Fibroblast of the conjunctiva (primary cell): ENCODE measurements at places on chromosomes 5 and 9.

DNA sequence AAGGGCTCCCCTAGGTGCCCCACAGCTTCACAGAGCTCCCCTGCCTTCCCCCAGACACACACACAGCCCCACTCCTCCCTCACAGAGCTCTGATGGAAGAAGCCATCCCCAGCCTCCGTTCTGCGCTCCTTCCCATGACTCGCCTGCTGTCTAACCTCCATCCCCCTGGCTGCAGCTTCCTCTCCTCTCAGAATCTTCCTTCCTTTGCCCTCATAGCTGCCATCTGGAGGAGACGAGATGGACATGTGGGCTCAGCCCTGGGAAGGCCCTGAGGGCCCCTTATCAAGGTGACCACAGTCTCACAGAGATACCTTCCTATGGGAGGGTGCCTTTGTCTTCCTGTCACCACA, 94.3 kb downstream of the PCDH1 start:
- no peak for DNase-seq

GRCh38 chr5:170053896-170054295, 51.8 kb upstream of the FOXI1 start:
- no peak for DNase-seq

DNA sequence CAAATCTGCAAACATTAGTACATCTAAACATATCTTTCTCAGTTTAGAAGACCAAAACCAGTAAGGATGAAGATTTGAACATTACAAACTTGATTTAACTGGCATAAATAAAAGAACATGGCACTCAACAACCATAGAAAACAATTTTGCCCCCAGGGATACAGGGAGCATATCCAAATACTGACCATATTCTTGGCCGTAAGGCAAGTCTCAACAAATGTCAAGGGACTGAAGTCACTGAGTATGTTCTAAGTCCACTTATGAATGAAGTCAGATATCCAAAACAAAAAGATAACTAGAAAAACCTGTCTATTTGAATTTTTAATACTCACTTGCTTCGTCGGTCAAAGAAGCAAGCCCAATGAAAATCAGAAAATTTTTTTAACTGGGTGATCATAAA, 14.1 kb downstream of the FEM1C start:
- DNase-seq: peak; percentile 71

DNA sequence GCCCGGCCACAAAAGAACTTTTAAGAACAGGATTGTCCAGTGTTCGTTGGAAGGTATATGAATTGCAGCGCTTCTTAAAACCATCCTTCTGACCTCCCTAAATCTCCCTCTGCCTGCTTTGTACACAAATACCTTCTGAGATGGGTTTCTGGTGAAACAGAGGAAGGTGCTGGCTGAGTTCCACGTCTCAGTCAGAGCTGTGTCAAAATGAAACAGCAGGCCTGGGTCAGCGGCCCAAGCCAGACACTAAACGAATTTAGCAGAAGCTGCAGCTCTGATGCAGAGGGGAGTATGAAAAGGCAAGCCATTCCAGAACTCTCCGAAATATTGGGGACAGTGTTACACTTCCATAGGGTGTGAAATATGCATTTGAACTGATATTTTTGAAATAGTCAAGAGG, 37.8 kb upstream of the CRB2 start:
- no peak for DNase-seq

- DNase-seq: no peak
These were observed 814 bp downstream of the PLCXD3 start for GRCh38 chr5:41509399-41510175.

DNA sequence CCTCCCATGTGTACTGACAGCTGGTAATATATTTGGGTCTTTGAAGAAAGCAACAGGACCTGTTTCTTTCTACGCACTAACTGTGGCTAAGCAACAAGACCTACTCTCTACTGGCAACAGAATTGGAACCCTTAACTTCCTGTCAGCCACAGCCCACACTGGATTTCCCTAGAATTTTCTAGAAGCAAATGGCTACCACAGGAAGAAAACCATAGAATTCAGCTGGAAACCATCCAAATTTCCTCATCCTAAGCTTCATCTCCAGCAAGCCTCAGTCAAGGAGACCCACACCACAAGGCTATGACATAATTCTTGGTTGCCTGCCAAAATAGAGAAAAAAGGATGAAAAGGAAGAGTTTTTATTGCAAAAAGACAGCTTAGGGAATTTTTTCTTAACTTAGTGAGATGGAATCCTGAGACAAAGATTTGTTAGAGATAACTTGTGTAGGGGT, 171.8 kb upstream of the TNC start:
- no peak for DNase-seq
